Renal pelvis (tissue), 12 donors: ENCODE measurements at places on chromosomes 5 and 9. TPM values are rescaled to one million over a fixed set of nuclear protein-coding genes. Genes with fewer than 3 reads are reported as not detected.
A peak's percentile ranks its signal among the peaks of the same experiment; 100 is the strongest.

The MVB12B gene
- polyA plus RNA-seq = 18.9 TPM

The ELOVL7 gene
- polyA plus RNA-seq = 9.4 TPM

The MRPS2 gene
- polyA plus RNA-seq = 61.0 TPM

- DNase-seq = no peak
Measured at GRCh38 chr5:120576588-120576987, 112.5 kb downstream of the PRR16 start.

GRCh38 chr9:98142925-98143481 lies 24.0 kb upstream of the TRIM14 start:
- no peak for DNase-seq

GRCh38 chr9:3848445-3849114 lies 322.8 kb upstream of the RFX3 start:
- DNase-seq = peak; percentile 47

- no peak for DNase-seq
Measured at GRCh38 chr9:105158898-105159297, 85.6 kb upstream of the SLC44A1 start.
